Stimulated activated CD8-positive, alpha-beta memory T cell treated with anti-CD3 and anti-CD28 coated beads, Interleukin-2, amount 100 ng/mL, for 1 hour (primary cell): ENCODE measurements at places on chromosomes 6 and 20.

DNA sequence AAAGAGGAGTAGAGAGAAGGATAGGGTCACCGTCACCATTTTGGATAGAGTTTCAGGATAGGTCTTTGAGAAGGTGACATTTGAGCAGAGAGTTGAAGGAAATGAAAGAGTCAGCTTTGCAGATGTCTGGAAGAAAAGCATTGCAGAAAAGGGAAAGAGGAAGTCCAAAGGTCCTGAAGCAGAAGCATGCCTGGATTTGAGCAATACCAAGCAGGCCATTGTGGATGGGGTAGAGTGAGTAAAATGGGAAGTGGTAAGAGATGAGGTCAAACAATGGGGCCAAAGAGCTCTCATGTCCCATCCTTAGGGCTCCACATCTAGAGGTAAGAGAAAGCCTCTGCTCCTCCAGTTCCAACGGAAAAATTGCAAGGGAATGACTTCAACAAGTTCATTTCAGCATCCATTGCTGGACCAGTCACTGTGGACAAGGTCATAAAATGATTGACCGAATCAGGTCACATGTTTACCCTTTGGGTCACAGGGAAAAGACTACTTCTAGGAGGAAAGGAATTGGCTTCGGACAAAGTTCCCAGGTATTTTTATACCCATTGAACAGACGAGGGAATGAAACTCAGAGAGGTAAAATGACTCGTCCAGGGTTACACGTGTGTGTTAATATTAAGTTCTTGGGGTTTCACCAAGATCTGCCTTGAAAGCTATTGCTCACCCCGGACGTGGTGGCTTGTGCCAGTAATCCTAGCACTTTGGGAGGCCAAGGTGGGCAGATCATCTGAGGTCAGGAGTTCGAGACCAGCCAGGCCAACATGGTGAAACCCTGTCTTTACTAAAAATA is 6.6 kb upstream of the SAMHD1 start:
- DNase-seq: no peak

DNA sequence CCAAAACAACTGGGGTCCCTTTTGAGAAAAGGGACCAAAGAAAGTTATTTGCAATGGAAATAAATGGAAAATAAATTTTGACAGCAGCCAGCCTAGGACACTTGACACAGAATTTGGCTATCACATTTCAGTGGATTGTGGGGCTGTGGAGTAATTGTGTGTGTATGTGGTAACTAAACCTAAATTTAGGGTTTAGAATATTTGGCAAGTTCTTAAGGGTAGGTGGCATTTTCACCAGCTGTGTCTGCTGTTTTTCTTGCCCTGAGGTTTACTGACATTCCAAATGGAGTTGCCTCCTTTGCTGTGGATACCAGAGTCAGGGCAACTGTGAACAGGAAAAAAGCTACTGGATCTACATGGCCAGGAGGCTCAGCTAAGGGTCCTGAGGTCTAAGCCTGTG is 270.9 kb downstream of the SLC24A3 start:
- DNase-seq: no peak

GRCh38 chr20:62900692-62901584 is 25.4 kb downstream of the DIDO1 start:
- DNase-seq: no peak

DNA sequence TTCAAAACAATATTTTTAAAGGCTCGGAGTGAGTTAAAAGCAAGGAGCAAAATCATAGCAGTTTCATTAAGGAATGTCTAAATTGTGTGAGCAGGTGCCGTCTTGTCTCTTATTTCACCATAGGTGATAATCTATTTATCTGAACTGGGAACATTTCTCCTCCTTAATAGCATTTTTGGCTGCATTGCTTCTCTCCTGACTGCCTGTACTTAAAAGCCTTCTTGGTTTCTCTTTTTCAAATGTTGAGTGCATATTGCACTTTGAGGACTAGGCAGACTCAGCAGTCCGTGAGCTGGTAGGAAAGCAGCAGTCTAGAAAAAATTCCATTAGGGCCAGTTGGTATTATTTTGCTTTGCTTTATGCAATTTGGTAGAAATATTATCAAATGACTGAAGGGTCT is 645.9 kb downstream of the GRIK2 start:
- no peak for DNase-seq

- no peak for DNase-seq
Measured at GRCh38 chr20:8226106-8226505, 94.0 kb downstream of the PLCB1 start.

DNA sequence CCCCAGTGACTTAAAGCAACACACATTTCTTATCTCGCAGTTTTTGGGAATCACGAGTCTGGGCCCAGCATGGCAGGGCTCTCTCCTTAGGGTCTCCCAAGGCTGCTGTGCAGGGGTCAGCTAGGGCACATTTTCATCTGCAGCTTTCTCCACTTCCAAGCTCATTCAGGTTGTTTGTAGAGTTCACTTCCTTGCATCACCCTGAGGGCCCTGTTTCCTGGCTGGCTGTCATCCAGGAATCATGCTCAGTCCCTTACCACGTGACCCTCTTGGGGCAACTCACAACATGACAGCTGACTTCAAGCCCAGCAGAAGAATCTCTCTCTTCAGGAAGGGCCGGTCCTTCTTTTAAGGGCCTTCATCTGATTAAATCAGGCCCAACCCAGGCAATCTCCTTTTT is 21.3 kb downstream of the SNAP25 start:
- no peak for DNase-seq

DNA sequence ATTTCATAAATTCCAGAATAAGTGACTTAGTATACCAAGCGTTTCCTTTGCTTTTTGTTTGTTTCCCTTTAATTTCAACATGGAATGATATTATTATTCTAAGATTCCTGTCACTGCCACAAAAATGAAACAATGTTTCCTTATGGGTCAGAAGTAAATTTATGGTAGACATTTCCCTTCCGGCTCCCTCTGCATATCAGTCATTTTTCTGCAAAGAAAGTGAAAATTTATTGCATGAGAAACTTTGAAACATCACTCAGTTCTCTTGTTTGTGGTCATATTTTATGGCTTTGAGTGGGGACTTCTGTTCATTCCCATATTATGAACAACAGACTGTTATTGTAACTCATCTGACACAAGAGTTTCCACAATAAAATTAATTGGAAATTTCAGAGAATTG is 97.8 kb downstream of the NKAIN2 start:
- DNase-seq: no peak

DNA sequence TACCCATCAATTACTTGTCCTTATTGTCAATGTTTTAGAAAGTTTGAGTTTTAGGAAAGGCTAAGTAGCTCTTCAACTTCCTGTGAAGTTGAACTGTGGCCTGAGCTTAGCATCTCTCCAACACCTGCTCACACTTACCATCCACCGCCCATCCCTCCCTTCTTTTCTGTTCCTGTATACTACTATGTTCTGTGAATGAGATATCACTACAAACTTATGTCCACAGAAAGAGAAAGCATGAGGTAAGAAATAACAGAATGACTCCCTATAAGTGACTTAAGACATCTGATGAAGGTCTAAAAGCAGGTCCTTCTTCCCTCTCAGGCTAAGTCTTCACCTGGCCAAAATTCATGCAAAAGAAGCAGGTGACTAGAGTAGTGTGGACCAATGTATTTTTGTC is 246.3 kb upstream of the PREP start:
- DNase-seq: no peak

- no peak for DNase-seq
Measured at GRCh38 chr6:7138046-7138531, 30.3 kb downstream of the RREB1 start.

DNA sequence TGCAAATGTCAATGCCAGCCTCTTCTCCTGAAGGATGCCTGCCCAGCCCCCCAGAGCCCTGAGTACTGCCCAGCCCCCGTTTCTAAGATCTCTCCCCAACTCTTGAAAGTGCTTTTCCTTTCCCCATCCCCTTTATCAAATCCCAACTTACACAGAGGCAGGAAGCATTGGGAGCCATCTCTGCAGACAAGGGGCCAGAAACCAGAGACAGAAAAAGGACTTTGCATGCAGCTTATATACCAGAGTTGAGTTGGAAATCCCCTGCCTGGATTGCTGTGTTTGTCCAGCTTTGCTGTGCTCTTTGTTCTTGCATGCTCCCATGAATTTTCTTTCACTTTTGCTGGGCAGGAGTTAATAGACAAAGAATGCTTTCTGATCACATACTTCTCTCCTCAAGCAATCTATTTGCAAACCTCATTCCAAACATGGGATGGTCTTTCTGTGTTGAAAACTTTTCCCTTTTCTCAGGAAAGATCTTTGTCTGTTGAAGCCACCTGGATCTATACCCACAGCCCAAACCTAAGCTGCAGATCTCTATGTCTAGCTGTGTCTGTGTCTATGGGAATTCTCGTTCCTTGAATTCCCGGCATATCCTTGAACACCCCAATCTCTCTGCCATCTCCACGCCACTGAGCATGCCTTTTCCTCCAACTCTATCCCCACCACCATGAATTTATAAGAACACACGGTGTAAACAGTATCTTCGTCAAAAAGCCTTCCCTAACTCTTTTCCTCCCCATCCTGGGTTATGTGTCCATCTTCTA is at the start of gene UBD:
TSS of gene UBD (minus strand) at position 209 of the 764 bp plus-strand sequence. CDS start at position 178, 31 bp downstream.
- DNase-seq: no peak

- no peak for DNase-seq
Measured at GRCh38 chr6:100472674-100473073, 8.0 kb upstream of the SIM1 start.

- no peak for DNase-seq
Measured at GRCh38 chr20:24744747-24745146, 204.3 kb upstream of the CST7 start.

- DNase-seq: no peak
Measured at GRCh38 chr6:95768539-95768938, 191.2 kb downstream of the MANEA start.

- no peak for DNase-seq
Measured at GRCh38 chr20:58973866-58974265, 7.2 kb upstream of the NELFCD start.

- DNase-seq: no peak
Measured at GRCh38 chr20:32314768-32315167, 37.3 kb downstream of the KIF3B start.

DNA sequence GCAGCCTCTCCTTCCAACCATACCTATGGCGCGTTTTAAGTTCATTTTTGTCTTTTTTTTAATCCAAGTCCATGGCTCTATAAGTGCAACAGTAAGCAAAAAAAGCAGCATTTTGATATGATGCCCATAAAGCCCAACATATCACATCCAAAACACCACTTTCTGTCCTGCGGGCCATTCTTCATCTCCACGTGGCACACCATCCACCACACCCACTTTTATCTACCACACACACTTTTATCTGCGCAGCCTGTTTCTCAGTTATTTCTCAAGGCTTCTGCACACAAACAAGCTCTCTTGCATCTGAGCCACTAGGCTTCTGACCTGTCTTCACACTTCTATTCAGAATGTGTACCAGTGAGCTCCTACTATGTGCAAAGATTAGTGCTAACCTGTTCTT is 5.3 kb downstream of the GCLC start:
- no peak for DNase-seq

DNA sequence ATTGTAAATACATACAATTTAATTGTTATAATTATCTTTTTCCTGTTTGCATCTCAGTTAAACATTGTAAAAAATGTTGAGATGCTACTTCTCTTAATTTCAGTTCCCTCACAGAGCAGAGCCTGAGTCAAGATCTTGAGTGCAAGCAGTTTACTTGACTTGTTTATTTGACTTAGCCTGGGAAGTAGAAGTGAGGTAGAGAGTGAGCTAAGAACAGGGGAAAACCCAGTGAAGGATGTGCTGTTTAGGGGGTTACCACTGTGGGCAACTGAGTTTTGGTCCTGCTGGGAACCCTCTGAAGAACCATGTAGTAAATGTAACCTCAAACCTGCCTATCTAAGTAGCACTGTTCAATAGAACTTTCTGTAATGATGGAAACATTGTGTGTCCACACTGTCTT is 495.2 kb upstream of the FLRT3 start:
- DNase-seq: no peak

DNA sequence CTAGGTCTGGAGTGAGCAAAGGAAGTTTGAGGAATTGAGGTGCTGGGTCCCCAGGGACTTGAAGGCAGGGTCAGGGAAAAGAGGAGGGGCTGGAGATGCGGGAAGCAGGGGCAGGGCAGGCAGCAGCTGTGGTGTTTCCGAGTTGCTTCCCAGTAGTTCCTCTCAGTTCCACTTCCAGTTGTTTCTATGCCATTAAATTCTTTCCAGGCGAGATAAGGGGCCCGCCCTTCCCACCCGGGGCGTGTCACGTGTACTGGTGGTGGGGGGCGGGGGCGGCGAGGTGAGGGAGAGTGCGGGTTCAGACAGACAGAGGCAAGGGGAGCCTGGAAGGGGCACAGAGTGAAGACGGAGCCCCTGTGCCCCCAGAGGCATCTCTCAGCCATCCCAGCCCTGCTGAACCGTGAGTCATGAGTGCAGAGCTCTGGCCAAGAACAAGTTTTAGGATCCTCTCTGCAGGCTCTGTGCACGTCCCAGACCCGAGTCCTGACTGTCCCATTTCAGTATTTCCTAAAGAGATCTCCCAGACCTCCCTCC is 977 bp downstream of the TNXB start:
- no peak for DNase-seq

DNA sequence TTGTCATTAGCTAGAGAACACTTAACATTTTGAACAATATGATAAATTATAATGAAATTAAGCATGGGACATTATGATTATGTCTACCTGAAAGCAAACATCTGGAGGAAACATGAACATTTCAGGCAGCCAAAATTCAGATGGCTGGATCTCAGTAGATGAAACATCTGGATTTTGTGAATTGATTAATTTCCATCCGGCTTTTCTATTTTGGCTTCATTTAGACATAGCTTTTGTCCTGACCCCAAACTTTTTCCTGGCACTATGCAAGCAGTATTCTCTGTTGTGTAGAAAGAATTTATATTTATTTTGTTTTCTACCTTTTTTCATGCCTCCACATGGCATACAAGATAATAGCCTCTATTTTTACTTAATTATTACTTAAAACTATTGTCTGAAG is 186.3 kb downstream of the OGFRL1 start:
- no peak for DNase-seq

DNA sequence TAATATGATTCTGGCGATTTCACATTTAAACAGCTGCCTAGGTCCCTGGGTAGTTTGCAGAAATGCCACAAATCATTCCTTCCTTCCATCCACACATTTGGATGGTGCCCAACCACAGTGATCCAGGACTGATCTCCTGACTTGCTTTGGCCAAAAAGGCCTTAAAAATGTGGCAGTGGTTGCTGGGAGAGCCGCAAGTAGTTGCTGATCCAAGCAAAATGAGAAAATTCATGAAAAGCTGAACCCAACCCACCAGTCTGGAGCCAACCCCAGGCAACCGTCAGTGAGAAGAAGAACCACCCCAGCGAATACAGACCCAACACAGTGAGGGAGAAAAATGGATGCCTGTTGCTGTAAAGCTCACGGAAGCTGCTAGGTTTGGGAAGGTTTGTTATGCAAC is 25.1 kb downstream of the RALGAPA2 start:
- no peak for DNase-seq

- no peak for DNase-seq
Measured at GRCh38 chr6:52341561-52342260, 20.2 kb upstream of the PAQR8 start.

GRCh38 chr6:32175322-32175710 is 568 bp downstream of the AGPAT1 start:
- no peak for DNase-seq

- DNase-seq: no peak
Measured at GRCh38 chr6:82057846-82058554, 189.5 kb downstream of the IBTK start.

GRCh38 chr6:99013661-99014060 is 65.9 kb upstream of the FBXL4 start:
- DNase-seq: no peak
